ENCODE measurements at places on chromosomes 7 and 10.

GRCh38 chr10:100038561-100039071, 28.9 kb upstream of the DNMBP start:
- DNase-seq = no peak

- no peak for DNase-seq
Observed at GRCh38 chr7:97377713-97378112, 260.2 kb downstream of the SDHAF3 start.

- no peak for DNase-seq
Observed at GRCh38 chr10:86798025-86798424, 41.6 kb downstream of the BMPR1A start.

DNA sequence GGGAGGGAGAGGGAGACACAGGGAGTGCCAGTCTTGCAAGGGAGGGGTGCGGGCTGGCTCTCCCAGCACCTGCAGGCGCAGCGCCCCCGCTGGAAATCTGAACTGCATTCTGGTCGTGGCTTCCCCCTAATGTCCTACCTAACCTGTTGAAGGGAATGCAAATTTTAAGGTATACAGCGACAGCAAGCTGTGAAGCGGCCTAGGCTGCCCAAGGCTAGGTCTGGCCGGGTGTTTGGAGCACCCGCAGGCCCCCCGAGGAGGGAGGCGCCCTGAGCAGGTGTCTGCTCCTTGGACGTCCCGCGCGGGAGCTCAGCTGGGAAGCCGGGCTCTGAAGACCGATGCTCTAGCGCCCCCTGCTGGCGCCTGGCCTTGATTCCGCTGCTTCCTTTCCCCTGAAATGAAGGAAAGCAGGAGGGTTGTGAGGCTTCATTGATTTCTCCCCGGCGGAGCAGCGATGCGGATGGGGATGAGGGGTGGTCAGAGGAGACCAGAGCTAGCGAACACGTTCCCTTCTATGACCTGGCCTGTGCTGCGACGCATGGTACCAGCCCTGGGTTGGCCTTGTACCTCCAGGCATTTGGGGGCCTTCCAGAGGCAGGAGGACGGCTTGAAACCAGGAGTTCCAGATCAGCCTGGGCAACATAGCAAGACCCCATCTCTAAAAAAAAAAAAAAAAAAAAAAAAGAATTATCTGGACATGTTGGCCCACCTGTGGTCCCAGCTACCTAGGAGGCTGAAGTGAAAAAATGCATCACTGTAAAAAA, 601.3 kb downstream of the GALNT17 start:
- DNase-seq = peak; percentile 37

DNA sequence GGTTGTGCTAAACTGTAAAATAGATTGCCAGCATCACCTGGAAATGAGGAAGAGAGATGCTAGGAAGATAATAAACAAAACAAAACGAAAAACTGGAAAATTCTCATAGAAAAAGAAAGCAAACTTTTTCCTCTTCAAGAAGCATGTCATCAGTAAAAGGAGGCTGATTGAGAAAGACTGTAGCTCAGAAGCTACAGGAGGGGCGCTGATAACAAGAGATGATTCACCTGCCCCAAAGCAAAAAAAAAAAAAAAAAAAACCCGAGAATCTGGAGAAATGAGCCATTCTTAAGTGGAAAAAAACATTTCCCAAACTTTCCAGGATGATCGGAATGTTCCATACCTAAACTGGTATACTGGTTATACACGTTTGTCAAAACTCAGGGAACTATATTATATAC, 130.5 kb upstream of the C1QL3 start:
- no peak for DNase-seq

DNA sequence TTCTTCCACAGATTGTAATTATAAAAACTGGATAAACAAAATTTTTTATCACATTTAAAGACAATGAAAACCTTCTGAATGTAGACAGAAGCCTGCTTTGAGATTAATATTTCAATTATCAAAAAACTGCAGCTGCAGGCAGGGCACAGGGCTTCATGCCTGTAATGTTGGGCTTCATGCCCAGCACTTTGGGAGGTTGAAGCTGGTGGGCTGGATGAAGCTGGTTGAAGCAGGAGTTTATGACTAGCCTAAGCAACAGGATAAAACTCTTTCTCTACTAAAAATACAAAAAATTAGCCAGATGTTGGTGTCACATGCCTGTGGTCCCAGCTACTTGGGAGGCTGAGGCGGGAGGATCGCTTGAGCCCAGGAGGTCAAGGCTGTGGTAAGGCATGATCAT, 41.2 kb downstream of the PDZD8 start:
- DNase-seq = no peak

DNA sequence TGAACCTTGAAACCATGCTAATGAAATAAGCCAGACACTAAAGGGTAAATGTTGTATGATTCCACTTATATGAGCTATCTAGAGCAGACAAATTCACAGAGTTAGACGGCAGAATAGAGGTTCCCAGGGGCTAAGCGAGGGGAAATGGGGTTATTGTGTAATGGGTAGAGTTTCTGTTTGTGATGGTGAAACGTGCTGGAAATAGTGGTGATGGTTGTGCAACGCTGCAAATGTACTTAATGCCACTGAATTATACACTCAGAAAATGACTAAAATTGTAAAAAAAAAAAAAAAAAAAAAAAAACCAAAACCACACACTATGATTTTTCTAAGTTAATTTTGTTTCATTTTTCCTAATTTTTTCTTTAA, 30.0 kb downstream of the SFXN4 start:
- no peak for DNase-seq

- DNase-seq = no peak
Observed at GRCh38 chr10:33142295-33142694, 184.3 kb upstream of the ITGB1 start.

- no peak for DNase-seq
Observed at GRCh38 chr10:74683067-74683466, 143.3 kb upstream of the KAT6B start.

DNA sequence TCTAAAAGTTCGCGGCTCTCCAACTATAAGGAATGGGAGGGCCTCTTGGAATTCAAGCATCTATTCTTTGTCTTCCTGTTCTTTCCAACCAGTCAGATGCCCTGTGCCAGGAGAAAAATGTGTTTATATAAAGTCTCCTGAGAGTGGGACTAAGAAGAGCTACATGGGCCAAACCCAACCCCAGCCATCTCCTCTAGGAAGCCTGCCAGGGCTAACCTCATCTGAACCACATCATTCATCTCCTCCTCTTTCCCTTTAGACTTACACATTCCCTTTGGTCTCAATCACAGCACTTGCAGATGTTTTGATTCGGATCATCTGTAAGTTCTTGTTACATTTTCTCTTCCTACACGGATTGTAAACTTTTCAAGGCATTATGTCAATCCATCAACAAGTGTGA, 62.6 kb downstream of the DOCK4 start:
- DNase-seq = no peak

- no peak for DNase-seq
Observed at GRCh38 chr7:22210355-22210754, 146.6 kb downstream of the RAPGEF5 start.

DNA sequence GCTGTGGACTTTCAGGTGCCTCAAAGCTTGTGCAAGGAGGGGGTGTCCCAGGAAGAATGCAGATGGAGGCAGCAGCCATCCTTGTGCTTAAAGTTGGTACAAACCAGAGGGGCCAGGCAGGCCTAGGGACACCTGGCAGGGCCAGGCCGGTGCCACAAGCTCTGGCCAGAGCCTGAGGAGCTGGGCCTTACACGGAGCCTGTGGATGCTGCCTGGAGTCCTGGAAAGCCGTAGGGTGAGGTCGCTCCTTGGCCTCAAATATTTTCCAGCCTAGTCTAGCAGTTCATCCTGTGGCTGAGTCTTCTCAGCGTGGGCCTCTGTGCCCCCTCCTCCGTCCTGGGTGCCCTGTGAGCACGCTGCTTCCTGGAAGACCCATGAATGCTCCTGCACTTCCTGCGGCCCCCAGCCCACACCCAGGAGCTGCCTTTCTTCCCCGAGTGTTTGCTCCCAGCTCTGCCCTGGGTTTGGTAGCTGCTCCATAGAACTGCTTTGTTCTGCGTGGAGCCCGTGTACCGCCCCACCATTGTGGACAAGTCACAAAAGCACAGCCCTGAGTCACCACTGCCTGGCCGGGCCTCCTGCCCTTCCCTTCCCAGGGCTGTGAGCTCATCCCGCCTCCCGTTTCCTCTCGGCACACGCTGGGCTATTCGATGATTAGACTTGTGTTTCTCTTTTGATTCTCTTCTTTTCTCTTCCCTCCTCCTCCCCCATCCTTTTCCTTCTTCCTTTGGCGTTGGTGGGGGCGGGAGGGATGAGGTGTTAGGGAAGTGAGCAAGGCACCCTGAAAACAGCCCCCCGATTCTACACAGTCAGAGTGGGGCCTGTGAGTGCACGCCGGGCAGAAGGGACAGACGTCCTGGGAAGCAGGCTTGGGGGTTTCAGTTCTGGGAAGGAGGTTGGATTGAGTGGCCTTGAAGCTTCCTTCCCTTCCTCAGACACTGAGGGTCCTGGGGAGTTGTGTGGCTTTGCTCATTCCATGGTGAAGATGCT, 73.2 kb upstream of the SHH start:
- no peak for DNase-seq

- peak; percentile 6 for DNase-seq
Observed at GRCh38 chr7:111086532-111086931, 4.4 kb upstream of the LRRN3 start.

- no peak for DNase-seq
Observed at GRCh38 chr10:110192552-110192951, 14.9 kb upstream of the MXI1 start.

DNA sequence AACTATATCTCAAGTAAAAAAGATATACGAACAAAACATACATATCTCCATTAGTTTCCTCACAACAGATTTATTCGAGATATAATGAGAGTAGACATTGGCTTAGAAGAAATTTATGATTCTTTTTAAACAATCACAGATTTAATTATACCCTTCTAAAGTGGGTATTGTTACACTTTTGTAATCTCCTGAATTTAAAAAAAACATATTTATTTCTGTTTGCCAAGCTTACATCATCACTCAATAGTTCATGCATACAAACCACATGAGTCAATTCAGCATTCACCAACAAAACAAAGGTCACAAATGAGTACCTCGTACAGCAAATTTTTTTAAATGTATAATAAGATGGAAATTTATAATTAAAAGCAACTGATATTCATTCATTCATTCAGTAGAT, 17.6 kb downstream of the LRRN3 start:
- DNase-seq = no peak

- DNase-seq = no peak
Observed at GRCh38 chr7:36994456-36995112, 270.3 kb upstream of the AOAH start.

DNA sequence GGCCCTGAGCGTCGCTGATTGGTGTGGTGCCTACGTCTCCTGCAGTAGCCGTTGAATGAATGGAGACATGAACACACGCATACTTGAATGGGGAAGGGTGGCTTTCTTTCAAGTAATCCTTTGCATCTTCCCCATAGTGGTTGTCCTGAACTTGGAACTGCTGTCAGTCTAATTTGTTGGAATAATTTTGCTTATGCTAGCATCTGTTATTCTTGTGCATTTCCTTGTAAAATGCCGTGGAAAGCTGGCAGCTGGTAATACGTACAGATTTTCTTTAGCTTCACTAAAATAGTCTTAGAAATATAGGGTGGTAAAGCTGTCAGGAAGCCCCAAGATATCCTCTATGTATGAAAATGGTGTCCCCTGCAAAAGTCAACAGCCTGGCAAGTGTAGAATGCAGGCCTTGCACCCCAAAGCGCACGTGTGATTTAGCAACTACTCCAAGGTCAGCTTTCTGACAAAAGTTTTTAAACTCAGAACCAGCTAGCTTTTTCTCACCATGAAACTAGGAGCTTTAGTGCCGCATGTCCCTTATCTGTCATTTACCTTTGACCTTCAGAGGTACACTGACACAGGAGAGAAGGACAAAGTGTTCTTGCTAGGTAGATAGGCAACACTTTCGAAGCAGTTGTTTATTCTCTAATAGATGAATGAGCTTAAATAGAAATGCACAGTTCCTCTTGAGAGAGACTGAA, 70.8 kb downstream of the RBM33 start:
- DNase-seq = no peak

DNA sequence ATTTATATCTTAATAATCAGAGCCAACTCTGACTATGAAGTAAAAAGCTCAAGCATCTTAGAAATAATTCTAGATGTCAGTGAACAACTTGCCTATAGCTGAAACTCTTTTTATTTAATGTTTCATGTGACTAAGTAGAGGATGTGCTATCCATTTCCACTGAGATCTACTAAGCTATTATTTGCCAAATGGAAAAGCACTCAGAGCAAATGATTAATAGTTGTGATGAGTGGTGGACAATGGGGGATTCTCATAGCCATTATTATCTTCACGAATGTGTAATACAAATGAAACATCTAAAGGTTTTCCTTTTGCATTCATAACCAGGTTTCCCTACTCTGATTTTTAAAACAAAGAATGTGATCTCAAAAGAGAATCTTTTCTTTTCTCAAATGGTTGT, 126.6 kb upstream of the GNAI1 start:
- no peak for DNase-seq

Measured in activated CD4-positive, alpha-beta T cell treated with anti-CD3 and anti-CD28 coated beads, Interleukin-2, amount 50 U/mL, for 4 hours (primary cell).